ENCODE measurements at places on chromosomes 13 and 19.

- DNase-seq = no peak
These were observed 9.0 kb downstream of the FPR3 start for GRCh38 chr19:51803967-51804366.

DNA sequence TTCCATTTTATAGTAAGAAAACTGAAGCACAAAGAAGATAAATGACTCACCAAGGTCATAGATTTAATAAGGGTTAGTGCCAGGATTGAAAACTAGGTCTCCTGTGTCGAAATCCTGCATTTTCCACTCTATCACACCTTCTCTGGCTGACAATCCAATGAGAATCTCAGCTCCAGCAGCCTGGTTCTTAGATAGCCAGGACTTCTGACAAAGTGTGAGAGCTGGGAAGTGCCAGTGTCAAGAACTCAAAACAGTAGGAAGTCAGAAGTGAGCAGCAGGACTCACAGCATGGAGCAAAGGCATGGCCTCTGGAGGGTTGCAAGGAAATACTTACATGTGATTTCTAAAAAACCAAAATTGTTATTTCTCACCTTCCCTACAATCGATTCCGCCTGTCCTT, 24.3 kb downstream of the KCTD12 start:
- DNase-seq = no peak

DNA sequence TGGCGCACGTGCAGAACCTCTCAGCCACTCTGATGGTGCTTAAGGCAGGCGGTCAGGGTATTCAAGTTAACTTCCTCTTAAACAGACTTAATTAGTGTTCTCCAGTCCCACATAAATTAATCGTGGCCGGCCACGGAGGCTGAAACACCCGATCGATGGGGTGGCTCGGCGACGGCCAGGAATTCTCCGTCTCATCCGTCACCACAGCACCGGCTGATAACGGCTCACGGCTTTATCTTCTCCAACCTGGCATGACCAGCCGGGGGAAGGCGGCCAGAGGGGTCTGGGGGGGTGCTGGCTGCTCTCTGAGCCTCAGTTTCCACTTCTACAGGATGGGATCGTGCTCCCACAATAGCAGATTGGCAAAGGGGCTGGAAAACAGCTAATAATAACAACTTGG, 32.6 kb upstream of the TCF3 start:
- no peak for DNase-seq

- no peak for DNase-seq
These were observed 2.3 kb downstream of the UPF1 start for GRCh38 chr19:18833849-18834643.

- DNase-seq = no peak
These were observed 48.8 kb upstream of the INTS6 start for GRCh38 chr13:51501592-51502152.

GRCh38 chr13:110713642-110713952, at the start of gene ING1:
Gene ING1, plus strand, starts transcription at chr13:110713700. Its CDS starts 450 bp downstream, at chr13:110714150.
- DNase-seq = no peak

DNA sequence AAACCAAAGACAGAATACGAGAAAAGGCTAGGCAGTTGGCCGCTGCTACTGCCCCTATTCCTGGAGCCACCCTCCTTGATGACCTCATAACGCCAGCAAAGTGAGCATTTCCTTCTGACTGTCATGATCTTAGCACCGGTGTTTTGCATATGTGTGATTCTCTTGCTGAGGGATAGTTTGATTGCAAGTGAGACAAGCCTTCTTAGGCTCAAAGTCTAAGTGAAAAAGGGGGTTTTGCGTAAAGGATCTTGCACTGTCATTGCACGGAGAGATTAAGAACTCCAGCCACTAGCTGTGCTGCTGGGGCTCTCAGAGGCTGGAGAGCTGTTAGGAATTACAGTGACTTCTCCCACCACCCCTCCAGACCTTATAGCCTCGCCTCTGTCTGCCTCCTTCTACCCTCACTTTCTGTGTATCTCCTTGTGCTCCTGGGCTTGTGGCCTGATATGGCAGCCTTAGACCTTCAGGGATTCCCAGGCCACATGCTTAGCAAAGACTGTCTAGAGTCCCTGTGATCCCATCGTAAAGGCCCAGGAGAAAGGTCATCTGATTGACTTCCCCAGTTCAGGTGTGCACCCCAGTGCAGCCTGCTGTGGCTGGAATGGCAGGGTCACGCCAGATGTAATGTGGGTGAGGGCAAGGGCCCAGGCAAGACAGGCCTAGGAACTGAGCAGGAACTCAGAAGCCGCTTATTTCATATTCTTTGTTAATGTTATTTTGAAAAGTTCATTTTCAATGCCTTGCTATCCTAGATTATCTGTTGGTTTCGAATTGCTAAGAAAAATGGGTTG, 12.6 kb downstream of the GPATCH1 start:
- DNase-seq = no peak

GRCh38 chr19:10760273-10760944, 42.5 kb downstream of the DNM2 start:
- no peak for DNase-seq

GRCh38 chr19:49570997-49571676, 9.2 kb downstream of the NOSIP start:
- no peak for DNase-seq

GRCh38 chr19:6062961-6063575, 47.2 kb downstream of the RFX2 start:
- no peak for DNase-seq

DNA sequence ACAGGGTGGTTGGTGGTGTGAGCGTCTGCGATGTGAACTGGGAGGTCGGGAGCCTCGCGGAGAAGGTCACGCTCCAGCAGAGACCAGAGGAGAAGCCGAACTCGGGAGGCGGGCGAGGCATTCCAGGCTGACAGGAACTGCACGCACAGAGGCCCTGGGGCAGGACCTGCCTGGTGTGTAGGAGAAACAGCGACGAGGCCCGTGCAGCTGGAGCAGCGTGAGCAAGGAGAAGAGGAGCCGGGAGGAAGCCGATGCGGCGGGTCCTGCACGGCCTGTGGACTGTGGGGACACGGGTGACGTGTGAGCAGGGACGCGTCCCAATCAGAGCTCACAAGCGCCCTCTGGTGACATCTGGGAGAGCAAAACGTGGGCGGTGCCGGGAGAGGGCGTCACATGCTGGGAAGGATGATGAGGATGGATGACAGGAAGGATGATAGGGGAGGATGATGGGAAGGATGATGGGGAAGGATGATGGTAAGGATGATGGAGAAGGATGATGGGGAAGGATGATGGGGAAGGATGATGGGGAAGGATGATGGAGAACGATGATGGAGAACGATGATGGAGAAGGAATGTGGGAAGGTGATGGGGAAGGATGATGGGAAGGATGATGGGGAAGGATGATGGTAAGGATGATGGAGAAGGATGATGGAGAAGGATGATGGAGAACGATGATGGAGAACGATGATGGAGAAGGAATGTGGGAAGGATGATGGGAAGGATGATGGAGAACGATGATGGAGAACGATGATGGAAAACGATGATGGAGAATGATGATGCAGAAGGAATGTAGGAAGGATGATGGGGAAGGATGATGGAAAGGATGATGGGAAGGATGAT, 16.1 kb upstream of the MADCAM1 start:
- DNase-seq = no peak

- no peak for DNase-seq
These were observed 5.8 kb upstream of the VSTM1 start for GRCh38 chr19:54069470-54069869.

DNA sequence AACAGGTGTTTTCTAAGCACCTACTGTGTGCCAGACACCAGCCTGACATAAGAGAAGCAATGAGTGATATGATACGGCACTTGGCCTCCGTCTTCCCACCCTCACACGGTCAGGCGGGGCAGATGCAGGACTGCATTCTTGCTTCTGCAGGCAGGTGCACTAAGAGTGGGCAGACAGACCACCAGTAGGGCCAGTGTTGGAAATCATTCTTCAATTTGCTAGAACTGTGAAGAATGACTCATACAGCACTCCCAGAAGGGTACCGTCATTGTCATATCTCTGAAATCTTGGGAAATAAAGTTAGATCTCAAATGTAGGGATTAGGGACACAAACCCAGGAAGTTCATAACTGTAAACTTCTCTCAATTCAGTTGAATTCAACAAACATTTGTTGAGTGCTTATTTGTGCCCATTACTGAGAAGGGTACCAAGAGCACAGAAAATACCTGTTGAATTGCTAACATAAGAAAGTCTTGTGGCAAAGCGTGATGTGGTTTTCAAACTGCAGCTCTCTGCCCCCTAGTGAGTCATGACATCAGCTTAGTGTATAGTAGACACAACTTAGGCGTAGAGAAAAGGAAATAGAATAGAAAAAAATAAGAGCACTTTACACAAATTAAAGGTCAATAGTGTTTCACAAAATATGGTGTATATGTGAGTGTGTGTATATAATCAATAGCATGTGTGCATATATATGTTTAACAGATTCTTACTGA, 76.1 kb downstream of the TEX26 start:
- no peak for DNase-seq

DNA sequence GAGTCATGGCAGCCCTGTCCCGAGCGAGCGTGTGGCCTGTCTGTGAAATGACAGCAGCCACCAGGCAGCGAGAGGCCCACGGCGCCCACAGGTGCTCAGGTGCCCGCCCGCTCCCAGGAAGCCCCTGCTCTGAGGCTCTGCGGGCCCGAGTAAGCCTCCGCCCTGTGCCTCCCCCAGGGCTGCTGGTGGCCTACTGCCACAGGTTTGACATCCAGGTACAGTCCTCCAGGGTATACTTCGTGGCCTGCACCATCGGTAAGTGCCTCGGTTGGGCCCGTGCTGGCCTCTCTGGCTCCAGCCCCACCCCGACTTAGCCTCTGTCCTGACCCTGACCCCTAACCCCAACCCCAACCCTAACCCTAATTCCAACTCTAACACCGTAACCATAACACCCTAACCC, 15.0 kb upstream of the TMPRSS9 start:
- no peak for DNase-seq

- DNase-seq = no peak
These were observed 169.4 kb upstream of the MIR17HG start for GRCh38 chr13:91178099-91178498.

DNA sequence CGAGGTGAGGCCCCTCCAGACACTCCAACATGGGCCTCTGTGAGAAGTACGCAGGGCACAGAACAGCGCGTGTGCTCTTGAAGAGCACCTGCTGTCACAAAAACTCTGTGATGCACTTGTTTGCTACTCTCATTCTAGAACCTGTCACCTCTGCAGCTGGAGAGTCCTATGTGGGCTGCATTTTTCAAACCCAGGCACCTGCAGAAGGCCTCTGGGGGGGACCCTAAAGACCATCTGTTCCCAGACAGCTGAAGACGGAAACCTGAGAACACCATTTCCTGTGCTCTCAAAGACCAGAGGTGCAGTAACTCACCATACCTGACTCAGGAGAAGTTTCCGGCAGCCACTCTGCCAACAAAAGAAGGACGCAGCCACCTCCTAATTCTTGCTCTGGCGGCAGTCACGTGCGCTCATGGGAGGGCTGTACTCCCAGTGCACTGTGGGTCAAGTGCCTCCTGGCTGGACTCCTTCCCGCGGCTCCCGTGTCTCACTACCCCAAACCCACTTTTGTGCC, 28.1 kb downstream of the RANBP3 start:
- peak; percentile 57 for DNase-seq

- peak; percentile 34 for DNase-seq
These were observed 471 bp upstream of the INSR start for GRCh38 chr19:7294558-7295212.

- DNase-seq = no peak
These were observed 927.3 kb downstream of the DIAPH3 start for GRCh38 chr13:59236309-59236919.

- DNase-seq = no peak
These were observed 62.4 kb downstream of the SERTM1 start for GRCh38 chr13:36736119-36736726.

- DNase-seq = no peak
These were observed 183.2 kb upstream of the DACH1 start for GRCh38 chr13:72050251-72050650.

DNA sequence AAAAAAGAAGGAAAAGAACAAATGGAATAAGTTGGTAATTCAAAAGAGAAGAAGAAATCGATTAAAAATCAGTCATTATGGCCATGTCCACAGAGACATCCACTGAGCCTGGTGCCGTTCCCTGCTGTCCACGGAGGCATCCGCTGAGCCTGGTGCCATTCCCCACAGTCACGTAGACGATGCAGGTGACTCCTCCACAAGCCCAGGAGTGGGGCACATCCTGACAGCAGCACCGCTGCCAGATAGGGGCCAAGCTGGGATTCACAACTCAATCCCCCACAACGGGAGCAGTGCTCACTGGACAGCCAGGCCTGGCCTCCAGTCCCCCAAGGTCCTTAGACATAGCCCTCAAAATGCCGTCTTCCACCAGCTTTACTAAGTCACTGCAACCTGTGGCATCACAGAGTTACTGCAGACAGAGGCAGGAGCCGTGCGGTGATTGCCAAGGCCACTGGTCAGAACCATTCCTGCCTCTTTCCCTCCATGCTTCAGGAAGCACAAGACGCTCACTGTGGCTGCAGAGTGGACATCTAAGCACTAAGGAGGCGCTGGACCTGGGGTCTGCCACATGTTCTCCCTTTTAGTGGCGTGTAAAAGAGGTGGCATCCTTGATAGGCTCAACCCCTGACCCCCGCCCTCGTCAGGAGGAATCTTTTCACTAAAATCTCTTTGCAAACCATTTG, 131.5 kb upstream of the SPACA7 start:
- DNase-seq = no peak

- peak; percentile 36 for DNase-seq
These were observed 407 bp upstream of the ZNF550 start for GRCh38 chr19:57560049-57560491.

Data from activated naive CD8-positive, alpha-beta T cell treated with anti-CD3 and anti-CD28 coated beads, Interleukin-2, amount 10 ng/mL, durations not matched to agents 7 days and 5 days (primary cell).